ENCODE measurements at places on chromosomes 1 and 21. TPM values are rescaled to one million over a fixed set of nuclear protein-coding genes. Genes with fewer than 3 reads are reported as not detected.

NBPF6 gene
- not detected for total RNA-seq

TSPAN1 gene
- 4.7 TPM for total RNA-seq

DNA sequence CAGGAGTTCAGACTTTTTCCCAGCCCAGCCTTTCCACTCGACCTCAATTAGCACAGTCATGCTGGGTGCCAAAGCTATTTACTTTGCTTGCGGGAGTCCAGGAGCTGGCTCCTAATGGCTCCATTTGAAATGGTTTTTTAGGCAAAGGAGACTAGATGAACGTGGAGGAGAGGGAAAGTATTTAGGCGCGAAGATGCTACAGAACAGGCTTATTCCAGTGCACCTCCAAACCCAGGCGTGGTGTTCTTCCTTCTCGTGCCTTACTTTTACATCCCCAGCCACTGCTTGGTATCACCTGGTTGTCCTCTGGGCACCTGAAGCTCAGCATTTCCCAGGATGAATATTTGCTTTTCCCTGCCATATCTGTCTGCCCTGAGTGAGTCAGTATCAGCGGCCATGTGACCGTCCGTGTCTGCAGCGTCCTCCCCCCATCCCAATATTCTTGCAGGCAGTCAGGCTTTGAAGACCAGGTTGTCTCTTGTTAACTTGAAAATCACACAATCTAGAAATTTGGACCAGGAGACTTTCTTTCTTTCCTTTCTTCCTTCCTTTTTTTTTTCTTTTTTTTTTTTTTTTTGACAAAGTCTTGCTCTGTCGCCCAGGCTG lies 198.5 kb downstream of the DYRK1A start:
- no peak for ATAC-seq

DNA sequence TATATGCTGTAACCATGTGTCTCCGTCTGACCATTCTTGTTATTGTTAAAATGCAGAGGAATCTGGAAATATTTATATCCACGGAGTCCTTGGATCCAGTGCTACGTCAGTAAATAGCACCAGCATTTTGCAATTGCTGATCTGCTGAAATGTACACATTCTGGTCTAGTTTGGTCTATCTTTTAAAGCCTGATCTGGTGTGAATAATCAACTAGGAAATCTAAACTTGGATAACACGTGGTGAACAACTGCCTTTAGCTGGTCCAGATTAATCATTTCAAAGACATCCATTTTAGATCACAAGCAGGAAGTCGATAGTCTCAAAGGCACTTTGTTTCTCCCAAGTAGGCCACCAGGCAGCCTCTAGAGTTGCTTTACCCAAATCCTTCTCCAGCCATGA lies 32.6 kb downstream of the PDPN start:
- ATAC-seq = no peak

CD53 gene
- total RNA-seq = 5.1 TPM

GRCh38 chr21:42266971-42267556 lies 48.1 kb downstream of the ABCG1 start:
- no peak for ATAC-seq

MPZ gene
- 1.4 TPM for total RNA-seq

CLDN8 gene
- total RNA-seq = 1.6 TPM

SLC5A9 gene
- total RNA-seq = not detected

- no peak for ATAC-seq
These were observed 6.6 kb upstream of the STUM start for GRCh38 chr1:226541631-226542622.

All from esophagus mucosa (tissue), 1 donor.